ENCODE measurements at places on chromosomes 1 and 21. TPM values are rescaled to one million over a fixed set of nuclear protein-coding genes. Genes with fewer than 3 reads are reported as not detected.

- DNase-seq, result no peak
- no peaks in the 10 kb centered on the region for H3K27me3 ChIP-seq
- H3K4me1 ChIP-seq, result peaks cover 18% of the 10 kb centered on the region
- peak overlapping the region; percentile 98 for H3K4me3 ChIP-seq
These were observed 632 bp downstream of the PEX19 start for GRCh38 chr1:160284220-160284781.

DNA sequence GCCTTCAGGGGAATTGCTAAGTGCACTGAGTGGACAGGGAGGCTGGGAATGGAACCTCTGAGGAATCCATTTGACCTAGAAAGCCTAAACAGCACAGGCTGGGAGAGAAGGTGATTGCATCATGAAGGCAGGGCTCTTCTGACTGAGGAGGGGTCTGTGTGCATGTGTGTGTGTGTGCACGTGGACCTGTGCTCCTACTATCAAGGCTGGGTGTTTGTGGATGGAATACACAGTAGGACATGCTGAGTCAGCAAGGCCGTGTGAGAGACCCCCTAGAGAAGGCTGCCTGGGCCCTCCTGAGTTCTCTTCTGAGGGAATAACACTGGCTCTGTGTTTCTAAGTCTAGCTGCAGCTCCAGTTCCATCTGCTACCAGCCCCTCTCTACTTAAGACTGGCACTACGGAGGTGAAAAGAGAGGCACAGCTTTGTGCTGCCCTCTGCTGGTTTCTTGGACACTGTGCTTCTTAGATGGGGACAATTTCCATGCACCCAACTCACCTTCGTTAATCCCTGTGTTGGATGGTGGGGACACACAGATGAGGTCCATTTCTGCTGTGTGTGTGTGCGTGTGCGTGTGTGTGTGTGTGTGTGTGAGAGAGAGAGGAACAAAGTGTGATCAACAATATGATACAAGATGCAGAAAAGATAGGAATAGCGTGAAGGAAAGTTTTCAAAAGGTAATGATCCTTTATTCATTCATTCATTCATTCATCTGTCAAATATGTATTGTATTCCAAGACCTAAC, 6.2 kb upstream of the EFCAB14 start:
- H3K27me3 ChIP-seq, result peaks cover 6% of the 10 kb centered on the region
- H3K36me3 ChIP-seq, result no peaks in the 10 kb centered on the region
- H3K4me3 ChIP-seq, result no peak overlapping the region
- peak; percentile 70 for DNase-seq

- H3K36me3 ChIP-seq, result peaks cover 100% of the 10 kb centered on the region
- H3K4me1 ChIP-seq, result peaks cover 53% of the 10 kb centered on the region
- H3K27ac ChIP-seq, result no peak overlapping the region
- DNase-seq, result no peak
These were observed 12.1 kb downstream of the SFPQ start for GRCh38 chr1:35180776-35181374.

DNA sequence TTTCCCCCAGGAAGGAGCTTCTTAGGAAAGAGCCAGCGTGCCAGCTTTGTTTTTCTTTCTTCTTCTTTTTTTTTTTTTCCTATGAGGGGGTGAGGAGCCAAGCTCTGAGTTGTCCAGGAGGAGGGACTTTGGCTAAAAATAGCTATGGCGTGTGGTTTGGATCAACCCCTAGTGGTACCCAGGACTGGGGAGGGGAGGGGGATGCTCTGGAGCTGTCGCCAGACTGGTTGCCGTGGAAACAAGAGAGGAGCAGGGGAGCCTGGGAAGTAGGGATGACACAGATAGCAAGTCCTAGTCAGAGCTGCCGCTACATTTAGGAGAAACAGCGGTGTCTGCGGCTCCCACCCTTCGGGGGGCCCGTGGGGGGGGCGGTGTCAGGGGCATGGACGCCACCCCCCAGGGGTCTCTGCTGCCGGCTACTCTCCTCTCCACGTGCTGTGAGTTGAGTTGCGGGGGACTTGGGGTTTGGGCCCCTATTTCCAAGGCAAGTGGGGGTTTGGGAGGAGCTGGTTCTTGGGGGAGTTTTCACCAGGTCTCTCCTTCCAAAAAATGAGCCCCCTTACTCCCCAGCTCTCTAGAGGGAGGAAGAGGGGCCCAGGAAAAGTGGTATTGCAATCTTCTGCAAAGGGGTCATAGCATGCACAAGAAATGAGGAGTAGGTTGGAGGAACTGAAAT, at the start of gene KCNJ9:
Gene KCNJ9 (plus strand): TSS at position 278 of the 676 bp plus-strand sequence. CDS start 2,493 bp downstream, outside the sequence.
- H3K27me3 ChIP-seq, result no peaks in the 10 kb centered on the region
- H3K4me1 ChIP-seq, result no peaks in the 10 kb centered on the region
- no peak for DNase-seq
- no peak within 1 kb of the TSS for H3K27ac ChIP-seq
- no peaks in the 10 kb centered on the region for H3K36me3 ChIP-seq

GRCh38 chr1:108785264-108785663, 38.8 kb downstream of the STXBP3 start:
- H3K27ac ChIP-seq, result no peak overlapping the region
- H3K4me1 ChIP-seq, result no peaks in the 10 kb centered on the region
- no peak for DNase-seq
- peaks cover 15% of the 10 kb centered on the region for H3K36me3 ChIP-seq
- H3K27me3 ChIP-seq, result no peaks in the 10 kb centered on the region

DNA sequence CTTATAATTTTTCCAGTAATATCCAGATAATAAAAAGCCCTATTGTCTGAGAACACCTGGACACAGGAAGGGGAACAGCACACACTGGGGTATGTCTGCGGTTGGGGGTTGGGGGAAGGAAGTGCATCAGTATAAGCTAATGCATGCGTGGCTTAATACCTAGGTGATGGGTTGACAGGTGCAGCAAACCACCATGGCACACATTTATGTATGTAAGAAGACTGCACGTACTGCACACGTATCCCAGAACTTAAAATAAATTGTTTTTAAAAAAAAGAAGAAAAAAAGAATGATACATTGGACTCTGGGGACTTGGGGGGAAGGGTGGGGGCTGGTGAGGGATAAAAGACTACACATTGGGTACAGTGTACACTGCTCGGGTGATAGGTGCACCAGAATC, 144.9 kb upstream of the C1orf174 start:
- H3K4me1 ChIP-seq, result no peaks in the 10 kb centered on the region
- no peak overlapping the region for H3K27ac ChIP-seq
- peaks cover 3% of the 10 kb centered on the region for H3K27me3 ChIP-seq
- H3K4me3 ChIP-seq, result no peak overlapping the region
- DNase-seq, result no peak

GRCh38 chr1:228935198-228935663, 200.0 kb downstream of the RHOU start:
- no peaks in the 10 kb centered on the region for H3K36me3 ChIP-seq
- no peak overlapping the region for H3K4me3 ChIP-seq
- DNase-seq, result no peak
- no peaks in the 10 kb centered on the region for H3K27me3 ChIP-seq
- H3K4me1 ChIP-seq, result peaks cover 16% of the 10 kb centered on the region

DNA sequence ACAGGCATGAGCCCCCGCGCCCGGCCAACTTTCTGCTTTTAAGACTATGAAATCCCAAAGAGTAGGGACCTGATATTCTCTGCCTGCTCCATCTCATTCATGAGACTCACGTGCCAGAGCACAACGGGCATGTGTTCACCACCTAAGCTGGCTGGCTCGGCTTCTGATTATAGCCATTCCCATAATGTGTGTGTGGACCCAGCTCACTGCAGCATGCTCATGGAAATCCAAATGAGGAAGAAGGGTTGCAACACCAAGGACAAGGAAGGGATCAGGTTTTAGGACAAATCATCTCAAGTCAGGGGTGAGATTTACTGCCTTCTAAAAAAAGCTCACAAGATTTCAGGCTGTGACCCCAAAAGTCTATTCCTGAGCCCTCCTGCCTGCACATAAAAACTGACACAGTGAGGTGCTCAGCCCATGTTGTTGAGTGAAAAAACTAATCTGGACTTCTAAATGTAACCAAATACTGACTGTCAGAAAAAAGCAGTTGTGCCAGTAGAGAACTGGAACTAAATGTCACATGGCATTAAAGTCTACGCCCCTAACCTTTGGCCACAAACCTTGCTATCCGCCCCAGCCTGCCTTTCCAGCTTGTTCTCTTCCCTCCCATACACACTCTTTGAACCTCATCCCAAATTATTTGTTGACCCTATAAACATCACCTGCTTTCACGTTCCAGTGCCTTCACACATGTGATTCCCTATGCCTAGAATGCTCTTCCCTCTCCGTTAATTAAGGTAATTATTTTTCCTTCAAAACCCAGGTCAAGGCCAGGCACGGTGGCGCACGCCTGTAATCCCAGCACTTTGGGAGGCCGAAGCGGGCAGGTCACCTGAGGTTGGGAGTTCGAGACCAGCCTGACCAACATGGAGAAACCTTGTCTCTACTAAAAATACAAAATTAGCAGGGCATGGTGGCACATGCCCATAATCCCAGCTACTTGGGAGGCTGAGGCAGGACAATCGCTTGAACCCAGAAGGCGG, 9.1 kb upstream of the COA7 start:
- peak; percentile 52 for DNase-seq
- peak overlapping the region; percentile 74 for H3K27ac ChIP-seq
- peaks cover 18% of the 10 kb centered on the region for H3K4me1 ChIP-seq

DNA sequence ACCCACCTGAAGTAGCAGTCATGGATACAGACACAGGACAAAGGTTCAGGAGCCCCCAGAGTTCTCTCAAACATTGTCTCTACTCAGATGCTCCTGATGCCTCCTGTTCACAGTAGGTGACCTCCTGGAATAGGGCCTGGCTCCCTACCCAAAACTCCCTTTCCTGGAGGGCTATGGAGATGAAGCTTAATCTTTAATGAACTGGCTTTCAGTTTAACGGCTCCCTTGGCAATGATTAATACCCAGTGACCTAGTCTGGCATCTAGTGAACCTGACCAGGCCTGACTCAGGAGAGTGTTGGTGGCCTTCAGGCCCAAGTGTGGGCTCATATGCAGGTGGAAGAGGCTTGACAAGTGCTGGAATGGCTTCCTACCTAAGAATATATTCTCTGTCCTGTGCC, 65.2 kb upstream of the TRABD2B start:
- DNase-seq, result no peak
- H3K27ac ChIP-seq, result no peak overlapping the region
- no peaks in the 10 kb centered on the region for H3K4me1 ChIP-seq
- H3K4me3 ChIP-seq, result no peak overlapping the region
- H3K27me3 ChIP-seq, result no peaks in the 10 kb centered on the region

- no peaks in the 10 kb centered on the region for H3K4me1 ChIP-seq
- no peak for DNase-seq
- H3K4me3 ChIP-seq, result no peak overlapping the region
These were observed 6.7 kb downstream of the ZNF648 start for GRCh38 chr1:182054698-182055326.

- DNase-seq, result no peak
- H3K36me3 ChIP-seq, result no peaks in the 10 kb centered on the region
- peak overlapping the region; percentile 53 for H3K4me3 ChIP-seq
- no peak overlapping the region for H3K27ac ChIP-seq
- peaks cover 39% of the 10 kb centered on the region for H3K27me3 ChIP-seq
- no peaks in the 10 kb centered on the region for H3K4me1 ChIP-seq
These were observed 351 bp downstream of the MIXL1 start for GRCh38 chr1:226223786-226224244.

DNA sequence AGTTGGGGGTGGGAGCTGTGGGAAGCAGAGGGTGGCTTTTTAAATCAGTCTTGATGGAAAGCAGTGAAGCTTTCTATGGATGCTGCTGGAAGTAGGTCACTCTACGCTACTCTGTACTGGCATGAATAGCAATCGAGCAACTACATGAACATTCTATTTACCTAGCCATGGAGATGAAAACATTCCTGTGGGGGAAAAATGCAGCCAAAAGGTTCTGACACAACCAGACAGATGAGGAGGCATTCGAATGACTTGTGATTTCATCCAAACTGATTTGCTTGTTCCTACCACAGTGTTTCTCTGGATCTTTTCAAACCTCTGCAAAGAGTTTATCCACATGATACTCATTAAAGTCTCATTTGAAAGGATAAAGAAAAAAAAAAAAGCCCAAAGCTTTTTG, 95.0 kb downstream of the ASTN1 start:
- no peak for DNase-seq
- H3K4me1 ChIP-seq, result no peaks in the 10 kb centered on the region
- no peaks in the 10 kb centered on the region for H3K36me3 ChIP-seq
- no peaks in the 10 kb centered on the region for H3K27me3 ChIP-seq
- H3K27ac ChIP-seq, result no peak overlapping the region

GRCh38 chr1:42138586-42138985, 14.6 kb upstream of the GUCA2B start:
- no peaks in the 10 kb centered on the region for H3K36me3 ChIP-seq
- H3K27ac ChIP-seq, result no peak overlapping the region
- H3K4me1 ChIP-seq, result no peaks in the 10 kb centered on the region
- H3K4me3 ChIP-seq, result no peak overlapping the region
- H3K27me3 ChIP-seq, result peaks cover 3% of the 10 kb centered on the region

DNA sequence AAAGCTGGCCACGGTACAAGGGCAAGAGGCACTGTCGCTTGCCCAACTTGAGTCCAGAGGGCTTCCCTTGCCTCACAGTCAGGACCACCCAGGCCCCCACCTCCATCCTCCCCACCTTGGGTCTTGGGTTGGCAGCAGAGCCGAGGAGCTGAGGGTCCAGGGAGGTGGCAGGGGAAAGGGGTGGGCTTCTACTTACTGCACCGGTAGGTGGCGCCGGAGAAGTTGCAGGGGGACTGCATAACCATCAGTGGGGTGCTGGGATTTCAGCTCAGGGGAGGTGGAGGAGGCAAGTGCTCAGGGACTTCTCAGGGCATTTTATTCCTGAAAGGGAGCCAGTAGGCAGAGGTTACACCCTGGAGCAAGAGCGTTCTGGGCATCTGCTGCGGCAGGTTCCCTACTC, 44.0 kb downstream of the TRIM62 start:
- H3K36me3 ChIP-seq, result no peaks in the 10 kb centered on the region
- no peaks in the 10 kb centered on the region for H3K27me3 ChIP-seq
- DNase-seq, result no peak
- H3K27ac ChIP-seq, result no peak overlapping the region

DNA sequence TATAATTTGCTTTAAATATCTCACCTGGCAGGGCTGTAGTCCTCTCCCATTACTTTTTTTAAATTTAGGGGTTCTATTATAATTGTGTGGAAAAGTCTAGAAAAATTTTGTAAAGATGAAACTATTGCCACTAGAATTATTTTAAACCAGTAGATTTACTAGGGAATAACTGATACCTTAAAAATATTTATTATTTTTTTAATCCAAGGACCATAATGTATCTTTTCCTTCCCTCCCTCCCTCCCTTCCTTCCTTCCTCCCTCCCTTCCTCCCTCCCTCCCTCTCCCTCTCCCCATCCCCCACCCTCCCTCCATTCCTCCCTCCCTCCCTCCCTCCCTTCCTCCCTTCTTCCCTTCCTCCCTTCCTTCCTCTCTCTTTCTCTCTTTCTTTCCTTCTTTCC, 90.5 kb downstream of the DNM3 start:
- H3K27ac ChIP-seq, result no peak overlapping the region
- H3K4me1 ChIP-seq, result no peaks in the 10 kb centered on the region
- no peaks in the 10 kb centered on the region for H3K36me3 ChIP-seq
- no peak for DNase-seq
- no peak overlapping the region for H3K4me3 ChIP-seq
- no peaks in the 10 kb centered on the region for H3K27me3 ChIP-seq

DNA sequence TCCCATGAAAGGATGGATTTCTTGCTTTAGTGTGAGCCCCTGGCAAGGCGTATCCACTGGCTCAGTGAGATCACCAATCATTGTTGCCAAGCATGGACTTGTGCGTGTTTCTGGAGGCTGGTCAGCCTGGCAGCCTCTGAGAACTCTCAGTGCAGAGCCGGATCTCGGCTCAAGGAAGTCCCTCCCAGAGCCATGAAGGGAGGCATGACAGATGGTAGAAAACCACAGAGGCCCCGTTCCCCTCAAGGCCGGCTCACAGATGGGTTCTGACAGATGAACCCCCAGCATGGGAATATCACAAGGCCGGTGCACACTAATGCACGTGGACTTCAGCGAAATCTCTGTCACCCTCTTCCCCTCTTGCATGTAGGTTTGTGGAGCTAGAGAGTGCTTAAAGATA, 290.5 kb downstream of the AJAP1 start:
- H3K4me3 ChIP-seq, result no peak overlapping the region
- no peaks in the 10 kb centered on the region for H3K4me1 ChIP-seq
- H3K27me3 ChIP-seq, result no peaks in the 10 kb centered on the region
- no peak overlapping the region for H3K27ac ChIP-seq

The ALX3 gene
- not detected for total RNA-seq

The ACTA1 gene
- total RNA-seq, result 28,566 TPM

Data from psoas muscle (tissue), 8 donors.